ENCODE measurements at places on chromosomes 4 and X. TPM values are rescaled to one million over a fixed set of nuclear protein-coding genes. Genes with fewer than 3 reads are reported as not detected.

Gene ARHGAP36
- not detected for total RNA-seq

Gene UGT2B11
- total RNA-seq, result not detected

Gene SFRP2
- not detected for total RNA-seq

Gene KLHL5
- 84.6 TPM for total RNA-seq

Gene CENPI
- total RNA-seq, result 1.6 TPM

Gene PDE6B
- total RNA-seq, result 0.64 TPM

Gene RNF175
- not detected for total RNA-seq

Gene ETDA
- total RNA-seq, result not detected

Gene PPP4R3C
- total RNA-seq, result not detected

Gene CFP
- 0.26 TPM for total RNA-seq

Gene CFI
- total RNA-seq, result not detected

Gene MAGEB10
- not detected for total RNA-seq

Gene RTL5
- total RNA-seq, result not detected

Gene KCNIP4
- total RNA-seq, result 1.4 TPM

Gene UGT2A3
- total RNA-seq, result not detected

Gene LANCL3
- total RNA-seq, result 0.26 TPM

Gene MTTP
- total RNA-seq, result 0.38 TPM

Gene S100G
- not detected for total RNA-seq

Gene MAML3
- 0.79 TPM for total RNA-seq

Gene SAGE1
- not detected for total RNA-seq

Gene OPN1MW
- total RNA-seq, result not detected

Gene MYL5
- 2.9 TPM for total RNA-seq

Gene ELOVL6
- 9.2 TPM for total RNA-seq

Gene GNPDA2
- 8.4 TPM for total RNA-seq

Gene SOX3
- total RNA-seq, result not detected

Gene ADH7
- 31.2 TPM for total RNA-seq

Gene GNRHR
- total RNA-seq, result 0.13 TPM

Gene MID1IP1
- 157 TPM for total RNA-seq

Gene FAM120C
- total RNA-seq, result 1.8 TPM

Gene FTSJ1
- 131 TPM for total RNA-seq

Gene SATL1
- total RNA-seq, result not detected

Gene STOX2
- total RNA-seq, result 2.4 TPM

Gene TRIM75
- total RNA-seq, result not detected

Gene UBQLN2
- total RNA-seq, result 5.8 TPM

Gene MAGEE1
- 0.53 TPM for total RNA-seq

Gene MAGIX
- 4.6 TPM for total RNA-seq

Gene CNGA2
- total RNA-seq, result not detected

Gene PNMA6F
- not detected for total RNA-seq

Gene GPR82
- not detected for total RNA-seq

Gene NCAPG
- 0.26 TPM for total RNA-seq

Gene PCDH19
- total RNA-seq, result under 0.01 TPM

Measured in bronchial epithelial cell (primary cell).